ENCODE measurements at places on chromosomes 7 and 10.

- no peak for DNase-seq
Measured at GRCh38 chr10:4102802-4103344, 317.9 kb upstream of the KLF6 start.

DNA sequence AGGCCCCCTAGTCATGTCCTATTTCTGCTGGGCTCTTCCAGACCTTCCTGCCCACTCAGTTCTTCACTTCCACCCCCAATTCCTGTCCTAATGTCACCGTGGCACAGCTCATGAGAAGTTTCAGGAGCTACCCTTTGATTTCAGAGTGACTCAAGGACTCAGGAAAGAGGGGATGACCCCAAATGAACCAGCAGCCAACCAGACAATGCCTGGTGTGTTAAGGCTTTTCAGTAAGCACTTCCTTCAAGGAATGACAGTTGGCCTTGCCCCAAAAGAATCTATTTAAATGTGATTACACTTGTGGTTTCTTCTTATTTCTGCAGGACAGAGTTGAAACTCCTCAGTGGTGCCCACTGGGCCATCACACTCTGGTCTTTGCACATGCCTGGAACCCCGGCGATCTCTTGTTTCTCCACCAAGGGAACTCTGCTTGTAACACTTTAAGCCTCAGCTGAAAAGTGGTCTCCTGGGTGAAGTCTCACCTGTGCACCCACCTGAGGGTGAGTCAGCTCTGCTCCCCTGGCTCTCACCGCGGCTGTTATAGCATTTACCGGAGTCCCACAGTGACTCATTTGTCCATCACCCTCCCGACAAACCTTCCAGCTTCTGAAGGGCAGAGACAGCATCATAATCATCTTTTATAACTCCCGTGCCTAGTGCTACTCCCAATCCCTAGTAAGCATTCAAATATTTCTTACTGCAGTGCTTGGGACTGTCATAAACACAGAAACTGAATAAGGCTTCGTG, 123.0 kb upstream of the SVIL start:
- DNase-seq: no peak

- no peak for DNase-seq
Measured at GRCh38 chr7:73715648-73716317, 3.7 kb downstream of the STX1A start.

- no peak for DNase-seq
Measured at GRCh38 chr7:130276796-130277762, 10.4 kb downstream of the CPA2 start.

DNA sequence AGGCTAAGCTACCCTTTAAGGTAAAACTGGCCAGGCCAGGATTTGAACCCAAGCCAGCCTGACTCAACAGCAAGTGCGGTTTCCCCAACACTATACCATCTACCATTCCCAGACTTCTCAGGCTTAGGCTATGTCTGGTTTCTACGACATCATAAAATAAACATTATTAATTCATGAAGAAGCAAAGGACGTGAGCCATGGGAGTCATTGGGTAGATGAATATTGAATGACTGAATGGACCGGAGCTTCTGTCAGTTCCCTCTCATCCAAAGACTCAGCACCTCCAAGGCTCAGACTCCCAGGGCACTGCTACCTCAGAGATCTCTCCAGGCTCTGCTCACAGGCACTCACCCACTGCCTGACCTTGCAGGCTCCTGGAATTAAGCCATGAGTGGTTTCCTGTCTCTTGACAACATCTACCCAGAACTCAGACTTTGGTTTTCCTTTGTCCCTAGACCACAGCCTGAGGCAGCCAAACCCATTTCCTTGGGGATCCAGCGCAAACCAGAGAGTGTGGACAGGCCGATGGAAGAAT, 64.6 kb upstream of the STEAP1B start:
- no peak for DNase-seq

DNA sequence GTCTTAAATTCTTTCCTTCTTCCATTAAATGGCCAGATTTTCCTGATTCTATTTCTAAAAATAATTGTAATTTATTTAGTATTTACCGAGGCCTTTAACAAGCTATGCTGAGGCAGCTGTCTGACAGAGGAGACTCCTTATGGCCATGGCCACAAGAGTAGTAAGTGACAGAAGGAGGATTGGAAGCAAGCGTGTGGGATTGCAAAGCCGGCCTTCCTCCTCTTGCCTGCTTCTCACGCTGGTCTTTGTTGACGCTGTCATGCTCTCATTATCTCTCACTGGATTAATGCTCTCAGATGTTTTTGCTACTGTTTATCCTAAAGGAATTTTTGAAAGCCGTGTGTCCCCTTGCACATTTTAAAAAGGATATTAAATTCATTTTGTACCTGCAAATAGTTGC, 546.3 kb downstream of the SDK1 start:
- DNase-seq: no peak

DNA sequence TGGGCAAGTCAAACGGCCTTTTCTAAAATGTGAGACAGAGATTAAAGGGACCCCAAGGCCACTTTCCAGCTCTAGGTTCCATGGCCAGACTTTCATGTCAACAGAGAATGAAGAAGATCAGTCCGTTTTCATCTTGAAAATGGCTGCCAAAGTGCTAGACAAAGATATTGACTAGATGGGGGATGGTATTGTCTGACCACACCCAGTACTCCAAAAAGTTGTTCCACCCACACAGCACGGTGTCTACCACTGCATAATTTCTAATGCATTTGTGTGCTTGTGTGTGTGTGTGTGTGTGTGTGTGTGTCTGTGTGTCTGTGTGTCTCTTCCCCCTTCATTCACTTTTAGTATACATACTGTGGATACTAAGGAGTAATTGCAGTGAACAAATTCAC, 1.3 kb downstream of the COL1A2 start:
- DNase-seq: no peak

- DNase-seq: no peak
Measured at GRCh38 chr10:124323111-124323725, 95.5 kb downstream of the OAT start.

DNA sequence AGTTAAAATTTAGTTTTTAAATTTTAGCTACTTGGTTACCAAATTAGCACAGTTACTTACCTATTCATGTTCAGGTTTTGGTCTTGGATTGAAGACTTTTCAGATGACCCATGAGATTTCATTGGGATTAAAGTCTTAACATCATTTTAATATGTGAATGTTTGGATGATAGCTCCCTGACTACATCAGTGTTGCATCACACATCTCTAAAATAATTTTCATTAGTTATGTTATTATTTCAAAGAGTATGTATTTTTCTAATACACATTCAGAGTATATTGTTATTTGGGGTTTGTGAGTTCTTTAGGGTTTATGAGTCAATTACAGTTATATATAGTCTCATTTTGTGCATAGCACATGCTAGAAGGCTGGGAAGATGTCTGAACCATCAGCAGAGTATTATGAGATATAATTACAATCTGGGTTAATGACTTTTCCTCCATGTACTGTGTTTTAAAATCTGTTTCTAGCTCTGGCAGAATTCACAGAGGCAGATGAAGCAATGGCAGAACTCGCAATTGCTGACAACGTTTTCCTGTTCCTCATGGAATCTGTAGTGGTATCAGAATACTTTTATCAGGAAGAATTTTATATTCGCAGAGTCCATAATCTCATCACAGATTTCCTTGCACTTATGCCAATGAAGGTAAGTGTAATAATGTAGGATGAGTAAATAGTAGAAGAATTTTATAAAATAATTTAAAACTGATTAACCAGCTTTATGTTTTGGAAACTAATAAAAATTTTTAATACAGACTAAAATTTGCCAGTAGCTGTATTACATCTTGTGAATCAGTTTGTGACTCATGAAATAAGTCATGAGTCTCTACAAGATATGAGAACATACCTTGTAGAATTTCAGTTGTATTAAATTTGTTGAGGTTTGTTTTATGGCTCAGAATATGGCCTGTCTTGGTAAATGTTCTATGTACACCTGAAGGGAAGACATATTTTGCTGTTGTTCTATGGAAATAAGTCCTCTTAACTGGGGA, 26.9 kb downstream of the NUP205 start:
- no peak for DNase-seq

Data from T-helper 22 cell (primary cell).